ENCODE measurements at places on chromosomes 1 and 21. TPM values are rescaled to one million over a fixed set of nuclear protein-coding genes. Genes with fewer than 3 reads are reported as not detected.

DNA sequence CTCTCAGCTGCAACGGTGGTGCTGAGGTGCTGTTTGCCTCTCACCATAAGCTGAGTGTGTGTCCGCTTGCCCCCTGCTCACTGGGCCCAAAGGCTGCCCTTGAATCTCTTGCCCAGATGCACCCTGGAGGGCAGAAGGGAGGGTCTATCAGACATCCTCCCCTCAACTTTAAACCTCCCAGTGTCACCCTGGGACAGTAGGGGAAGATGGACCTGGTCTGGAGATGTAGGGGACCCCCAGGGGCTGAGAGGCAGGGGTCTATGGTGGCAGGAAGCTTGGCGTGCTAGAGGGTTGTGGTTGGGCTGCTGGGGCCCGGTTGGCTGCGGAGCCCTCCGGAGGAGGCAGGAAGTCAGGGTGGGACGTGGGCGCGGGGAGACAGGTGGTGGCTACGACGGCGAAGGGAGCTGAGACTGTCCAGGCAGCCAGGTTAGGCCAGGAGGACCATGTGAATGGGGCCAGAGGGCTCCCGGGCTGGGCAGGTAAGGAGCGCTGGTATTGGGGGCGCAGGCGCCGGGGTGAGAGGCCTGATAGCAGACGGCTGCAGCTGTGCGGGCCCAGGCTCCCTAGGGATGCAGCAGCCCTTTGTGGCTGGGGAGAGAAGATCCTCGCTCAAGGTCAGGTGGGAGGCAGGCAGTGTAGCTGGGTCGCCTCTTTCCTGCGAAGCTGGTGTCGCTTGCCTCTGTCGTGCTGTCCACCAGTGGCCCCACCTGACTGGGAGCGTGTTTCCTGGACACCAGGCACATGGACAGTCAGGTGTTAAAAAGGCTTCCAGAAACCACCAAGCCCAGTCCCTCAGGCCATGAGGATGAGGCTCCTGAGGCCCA is at the start of gene LCK:
Gene LCK, plus strand, starts transcription at position 373 of the 824 bp plus-strand sequence. CDS start 23,065 bp downstream, outside the sequence.
- no peak for DNase-seq

DNA sequence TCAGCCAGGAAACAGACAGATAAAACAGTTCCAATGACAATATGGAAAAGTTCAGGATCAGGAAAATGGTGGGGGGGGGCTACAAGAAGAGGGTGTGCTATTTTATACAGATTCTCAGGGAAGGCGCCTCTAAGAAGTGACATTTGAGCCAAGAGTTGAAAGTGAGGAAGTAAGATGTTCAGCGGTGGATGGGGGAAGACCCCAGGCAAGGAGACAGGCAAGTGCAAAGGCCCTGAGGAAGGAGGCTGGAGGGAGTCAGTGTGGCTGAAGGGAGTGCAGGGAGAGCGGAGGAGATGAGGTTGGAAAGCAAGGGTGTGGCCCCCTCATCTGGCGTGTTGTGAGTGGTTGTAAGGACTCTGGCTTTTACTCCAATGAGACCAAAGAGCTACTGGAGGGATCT is 8.4 kb upstream of the PDZK1IP1 start:
- no peak for DNase-seq

LCE2C gene
- polyA plus RNA-seq, result not detected

NBPF12 gene
- polyA plus RNA-seq, result 25.1 TPM

DNA sequence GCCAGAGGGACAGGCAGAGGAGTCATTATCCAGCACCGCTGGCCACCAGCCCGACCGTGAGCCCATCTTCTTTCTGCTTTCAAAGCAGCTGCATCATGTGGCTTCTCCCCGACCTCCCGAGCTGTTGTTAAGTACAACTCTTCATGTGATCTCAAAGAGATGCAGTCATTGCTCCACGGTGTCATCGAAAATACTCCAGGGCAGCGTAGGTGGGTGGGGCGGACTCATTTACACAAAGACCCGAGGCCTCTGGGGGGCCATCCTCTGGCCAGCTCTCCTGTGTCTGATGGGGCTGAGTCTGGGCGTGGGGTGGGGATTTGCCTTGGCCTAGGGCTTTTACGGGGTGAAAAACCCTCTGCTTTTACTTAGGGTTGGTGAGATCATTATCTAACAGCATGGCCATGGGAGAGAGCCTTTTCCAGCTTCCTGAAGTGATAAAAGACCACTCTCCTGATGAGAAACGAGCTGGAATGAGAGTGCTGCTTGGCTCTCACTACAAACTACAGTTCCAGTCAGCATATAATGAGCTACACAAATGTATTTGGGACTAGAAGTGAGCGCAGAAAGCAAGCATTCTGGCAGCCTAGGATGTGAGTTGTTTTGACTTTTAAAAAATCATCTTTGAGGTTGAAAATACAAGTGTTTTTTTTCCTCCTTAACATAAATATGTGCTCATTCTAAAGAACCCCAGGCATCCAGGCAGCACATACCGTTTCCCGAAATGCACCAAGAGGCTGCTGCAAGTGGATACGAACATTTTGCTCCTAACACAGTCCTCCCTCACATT is 165.0 kb downstream of the RHOU start:
- no peak for DNase-seq

DMAP1 gene
- polyA plus RNA-seq, result 65.9 TPM

- no peak for DNase-seq
Measured at GRCh38 chr1:196317535-196318522, 290.4 kb downstream of the KCNT2 start.

S100A12 gene
- polyA plus RNA-seq, result 1.8 TPM

- no peak for DNase-seq
Measured at GRCh38 chr1:246607462-246607861, 41.2 kb downstream of the CNST start.

DNA sequence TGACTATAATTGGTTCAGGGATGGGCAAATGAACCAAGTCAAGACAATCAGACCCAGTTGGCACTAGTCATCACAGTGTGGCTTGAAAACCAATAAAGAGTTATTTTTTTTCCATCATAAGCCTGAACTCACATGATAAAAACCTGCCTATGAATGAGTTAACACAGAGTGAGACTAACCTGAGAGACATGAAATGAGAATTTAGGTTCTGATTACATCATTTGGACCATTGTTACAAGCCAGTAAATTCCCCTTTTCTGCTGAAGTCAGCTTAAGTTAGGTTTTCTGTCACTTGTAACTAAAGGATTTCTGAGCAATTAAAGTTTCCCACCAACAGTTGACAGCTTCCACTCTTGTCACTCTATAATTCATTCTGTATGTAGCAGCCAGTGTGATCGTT is 9.6 kb upstream of the RSBN1 start:
- DNase-seq, result no peak
